ENCODE measurements at places on chromosomes 3 and 15.

DNA sequence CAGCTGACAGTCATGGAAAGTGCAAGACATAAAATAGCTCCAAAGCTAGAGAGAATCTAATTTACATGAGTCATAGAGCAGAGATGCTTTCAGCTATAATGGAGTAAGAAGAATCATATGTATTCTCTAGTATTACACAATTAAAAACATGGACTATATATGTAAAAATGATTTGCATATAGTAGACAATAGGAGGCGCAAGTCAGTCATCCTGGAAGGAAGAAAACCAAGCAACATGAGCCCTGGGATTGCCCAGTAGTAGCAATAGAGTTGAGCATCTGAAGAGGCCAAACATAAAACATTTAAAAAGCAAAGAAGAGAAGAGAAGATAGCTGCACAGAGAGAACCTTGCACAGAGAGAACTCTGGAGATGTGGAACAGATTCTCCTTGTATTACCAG, 455.0 kb downstream of the EPHA3 start:
- DNase-seq, result no peak

GRCh38 chr15:42056934-42057798, 36.3 kb upstream of the PLA2G4E start:
- peak; percentile 53 for DNase-seq

DNA sequence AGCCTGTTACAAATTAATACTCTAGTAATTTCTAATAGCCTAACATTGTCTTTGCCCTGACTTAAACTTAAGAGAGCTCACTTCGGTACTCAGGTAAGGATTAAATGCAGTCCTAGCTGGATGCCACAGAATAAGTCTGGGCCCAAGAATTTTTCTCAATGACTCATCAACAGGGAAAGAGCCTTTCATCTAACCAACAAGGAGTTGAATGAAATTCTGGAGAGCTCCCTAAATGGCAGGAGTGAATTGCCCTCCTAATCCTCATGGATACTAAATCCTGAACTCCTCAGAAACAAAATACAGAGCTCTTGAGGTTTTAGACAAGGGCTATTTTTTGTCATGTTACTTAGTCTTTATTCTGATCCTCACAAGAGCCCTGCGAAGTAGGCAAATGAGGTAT, 159.5 kb downstream of the PLCH1 start:
- no peak for DNase-seq

- no peak for DNase-seq
These were observed 130.4 kb upstream of the CRBN start for GRCh38 chr3:3309887-3310286.

GRCh38 chr15:40096094-40096891, 12.4 kb downstream of the BMF start:
- no peak for DNase-seq

GRCh38 chr3:165839296-165840076, 2.3 kb upstream of the BCHE start:
- DNase-seq, result no peak

- peak; percentile 95 for DNase-seq
These were observed 198.6 kb upstream of the PLSCR5 start for GRCh38 chr3:146803745-146804144.

- no peak for DNase-seq
These were observed 54.2 kb downstream of the SHQ1 start for GRCh38 chr3:72794079-72794478.

DNA sequence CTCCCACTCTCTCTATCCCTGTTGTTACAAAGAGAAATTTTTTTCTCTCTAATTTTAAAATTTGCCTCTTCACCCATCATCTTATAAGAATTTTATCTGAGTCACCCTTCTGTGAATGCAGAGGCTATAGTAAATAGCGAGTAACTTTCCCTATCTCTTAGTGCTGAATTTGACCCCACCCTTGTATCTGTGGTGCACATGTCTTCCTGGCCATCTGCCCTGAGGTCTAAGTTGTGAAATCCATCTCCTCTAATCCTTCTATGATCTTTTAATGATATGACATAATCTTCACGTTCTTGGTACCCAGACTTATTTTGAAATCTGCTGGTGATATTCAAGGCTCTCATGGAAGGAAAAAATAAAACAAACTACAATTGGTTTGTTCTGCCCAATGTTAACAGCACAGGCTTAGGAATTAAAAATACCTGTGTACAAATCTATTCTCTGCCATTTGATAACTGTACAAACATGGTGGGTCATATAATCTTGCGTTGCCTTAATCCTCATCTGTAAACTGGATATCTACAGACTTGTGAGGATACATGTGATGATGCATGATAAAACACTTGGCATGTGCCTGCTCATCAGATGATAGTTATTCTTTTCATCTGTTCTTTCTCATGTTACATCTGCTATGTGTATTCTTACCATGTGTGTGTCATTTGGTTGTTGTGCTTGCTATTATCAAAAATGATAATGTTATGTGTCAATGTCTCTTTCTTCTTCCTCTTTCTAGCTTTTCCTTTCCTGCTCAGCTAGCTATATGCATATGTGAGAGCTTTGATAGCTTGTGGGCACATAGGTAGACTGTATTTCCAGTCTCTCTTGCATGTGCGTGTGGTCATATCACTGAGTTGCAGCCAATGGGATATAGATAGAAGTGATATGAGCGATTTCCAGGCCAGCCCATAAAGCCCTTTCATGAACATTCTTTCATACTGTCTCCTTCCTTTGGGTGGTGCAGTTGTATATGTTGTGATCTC, 13.7 kb upstream of the CCR3 start:
- no peak for DNase-seq

- DNase-seq, result no peak
These were observed 7.1 kb upstream of the STAB1 start for GRCh38 chr3:52487788-52488691.

Measured in astrocyte of the spinal cord (primary cell).